NCI-H345 (cell line): ENCODE measurements at places on chromosomes 11 and 22.

GRCh38 chr11:122261546-122261945 is 145.5 kb upstream of the BLID start:
- DNase-seq = no peak

DNA sequence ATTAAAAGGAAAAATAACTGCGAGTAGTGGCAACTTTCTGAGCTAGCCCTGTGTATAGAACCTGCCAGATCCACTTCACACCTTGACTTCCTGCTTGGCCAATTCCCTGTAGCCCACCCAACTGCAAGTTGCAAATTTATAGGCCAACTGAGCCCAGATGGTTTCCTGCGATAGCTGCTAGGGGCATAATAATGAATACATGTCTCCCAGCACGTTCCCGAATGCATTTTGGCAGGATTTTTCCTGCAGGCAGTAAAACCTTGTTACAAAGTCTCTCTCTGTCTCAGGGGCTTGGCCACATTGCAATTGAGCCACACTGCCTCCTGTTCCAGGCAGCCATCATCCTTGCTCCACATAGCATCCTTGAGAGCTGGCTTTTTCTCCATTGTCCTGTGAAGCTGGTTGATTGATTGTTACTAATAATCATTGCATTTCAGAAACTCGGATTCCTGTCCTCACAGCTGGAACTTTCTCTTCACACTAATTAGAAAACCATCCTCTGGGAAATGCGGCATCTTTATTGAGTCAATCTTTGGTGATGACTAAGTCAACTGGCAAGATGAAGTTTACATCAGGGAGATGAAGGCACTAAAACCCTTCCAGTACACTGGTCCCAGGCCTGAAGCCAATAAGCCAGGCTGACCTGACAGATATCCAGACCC is 18.6 kb upstream of the LMO2 start:
- DNase-seq = no peak

DNA sequence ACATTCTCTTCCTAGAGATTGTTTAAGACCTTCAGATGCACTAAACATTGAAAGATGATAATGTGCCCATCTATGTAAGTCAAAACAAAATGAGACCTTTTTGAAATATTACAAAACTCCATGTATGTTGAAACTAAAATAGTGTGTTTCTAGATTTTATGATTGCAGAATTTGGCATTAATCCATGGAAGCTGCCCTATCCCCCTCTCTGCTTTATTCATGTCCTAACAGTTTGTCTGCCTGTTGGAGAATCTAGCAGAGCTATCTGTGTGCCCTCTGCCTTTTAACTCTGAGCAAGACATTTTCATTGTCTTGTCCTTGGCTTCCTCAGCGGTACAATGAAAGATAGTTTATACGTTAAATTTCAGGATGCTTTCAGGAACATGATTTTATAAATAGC is 105.5 kb downstream of the FAT3 start:
- DNase-seq = no peak

DNA sequence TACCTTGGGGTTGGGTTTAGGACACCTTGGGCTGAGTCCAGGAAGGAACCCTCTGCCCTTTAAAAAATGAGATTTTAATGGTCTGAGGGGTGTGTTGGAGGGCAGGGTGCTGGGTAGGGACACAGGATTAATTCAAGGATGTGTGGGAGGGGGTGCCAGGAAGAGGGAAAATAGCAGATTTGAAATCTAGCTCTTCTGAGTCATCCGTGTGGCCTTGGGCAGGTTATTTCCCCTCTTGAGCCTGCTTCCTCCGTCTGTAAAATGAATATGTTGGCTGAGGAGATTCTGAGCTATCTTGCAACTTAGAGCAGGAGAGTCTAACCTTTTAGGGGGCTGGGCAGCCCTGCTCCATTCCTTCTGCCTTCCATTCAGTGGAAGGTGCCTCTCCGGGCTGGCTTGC is 3.0 kb downstream of the TSPAN18 start:
- DNase-seq = no peak

DNA sequence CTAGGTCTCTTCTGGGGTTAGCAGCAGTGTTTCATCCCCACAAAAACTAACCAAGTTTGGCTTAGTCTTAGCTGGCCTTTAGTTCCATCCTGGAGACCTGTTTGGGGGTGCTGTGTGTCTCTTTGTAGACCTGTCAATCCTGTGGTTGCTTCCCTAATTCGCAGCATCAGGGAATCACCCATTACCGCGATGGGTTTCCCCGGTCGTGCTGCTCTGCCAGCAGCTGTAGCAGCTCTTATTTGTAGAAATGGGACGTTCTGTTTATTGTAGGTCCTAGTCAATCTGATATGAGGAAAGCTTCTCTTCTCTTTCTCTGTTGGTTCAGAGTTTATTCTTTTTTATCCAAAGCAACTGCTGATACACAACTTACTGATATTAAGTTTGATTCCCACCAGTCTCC is 91.6 kb downstream of the CECR2 start:
- DNase-seq = no peak

DNA sequence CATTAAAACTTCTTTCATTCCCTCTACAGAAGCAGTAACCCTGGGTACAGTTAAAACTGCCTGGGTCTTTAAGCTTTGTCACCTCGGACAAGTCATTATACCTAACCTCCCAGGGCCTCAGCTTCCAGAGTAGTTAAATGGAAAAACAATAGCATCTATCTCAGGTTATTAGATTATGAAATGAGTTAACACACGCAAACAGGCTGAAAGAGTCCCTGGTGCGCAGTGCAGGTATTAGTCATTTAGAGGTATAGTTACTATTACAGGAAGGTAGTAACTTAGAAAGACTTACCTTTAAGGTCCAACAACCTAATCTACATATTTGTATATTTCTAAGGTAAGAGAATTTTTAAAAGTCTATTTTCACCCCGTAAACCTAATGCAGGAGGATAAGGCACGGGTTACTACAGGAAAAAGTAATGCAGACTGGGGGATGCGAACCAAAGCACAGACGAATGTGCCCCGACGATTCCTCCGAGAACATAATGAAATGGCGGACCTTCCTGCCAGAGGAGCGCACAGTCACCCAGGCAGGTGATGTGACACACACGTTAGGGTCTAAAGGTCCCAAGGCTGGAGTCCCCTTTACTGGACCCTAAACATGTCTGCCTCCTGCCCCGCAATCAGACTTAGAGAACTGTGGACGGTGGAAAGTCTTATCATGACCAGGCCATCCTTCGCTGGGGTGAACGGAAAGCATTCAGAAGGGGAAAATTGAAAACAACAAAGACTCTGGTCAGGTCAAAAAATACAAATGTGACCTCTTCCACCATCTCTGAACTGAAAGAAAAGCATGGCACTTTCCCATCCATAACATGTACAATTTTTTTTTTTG is 1.3 kb downstream of the NAP1L4 start:
- no peak for DNase-seq

- DNase-seq = no peak
Observed at GRCh38 chr22:38950527-38951295, 6.7 kb upstream of the APOBEC3A start.

GRCh38 chr22:22210375-22210774 is 34.2 kb upstream of the VPREB1 start:
- no peak for DNase-seq

DNA sequence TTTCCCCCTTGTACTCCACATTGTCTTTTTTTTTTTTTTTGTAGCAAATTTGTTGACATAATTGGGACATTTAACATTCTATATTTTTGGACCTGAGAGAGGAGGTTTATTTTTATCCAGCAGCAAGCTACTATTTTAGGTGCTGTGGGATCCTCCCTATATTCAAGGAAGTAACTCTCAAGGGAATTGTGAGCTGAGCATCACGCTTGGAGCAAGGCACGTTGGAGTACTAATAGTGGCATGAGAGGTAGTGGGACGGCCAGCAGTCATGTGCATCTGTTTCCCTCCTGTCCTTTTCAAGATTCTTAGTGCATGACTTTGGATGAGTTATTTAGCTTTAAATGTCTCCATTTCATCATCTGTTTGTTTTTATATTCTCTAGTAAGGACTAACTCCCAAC is 52.3 kb downstream of the EXT2 start:
- DNase-seq = no peak

- DNase-seq = no peak
Observed at GRCh38 chr11:82976786-82977185, 75.2 kb downstream of the DDIAS start.

GRCh38 chr11:109697140-109697843 is 275.3 kb downstream of the C11orf87 start:
- no peak for DNase-seq

DNA sequence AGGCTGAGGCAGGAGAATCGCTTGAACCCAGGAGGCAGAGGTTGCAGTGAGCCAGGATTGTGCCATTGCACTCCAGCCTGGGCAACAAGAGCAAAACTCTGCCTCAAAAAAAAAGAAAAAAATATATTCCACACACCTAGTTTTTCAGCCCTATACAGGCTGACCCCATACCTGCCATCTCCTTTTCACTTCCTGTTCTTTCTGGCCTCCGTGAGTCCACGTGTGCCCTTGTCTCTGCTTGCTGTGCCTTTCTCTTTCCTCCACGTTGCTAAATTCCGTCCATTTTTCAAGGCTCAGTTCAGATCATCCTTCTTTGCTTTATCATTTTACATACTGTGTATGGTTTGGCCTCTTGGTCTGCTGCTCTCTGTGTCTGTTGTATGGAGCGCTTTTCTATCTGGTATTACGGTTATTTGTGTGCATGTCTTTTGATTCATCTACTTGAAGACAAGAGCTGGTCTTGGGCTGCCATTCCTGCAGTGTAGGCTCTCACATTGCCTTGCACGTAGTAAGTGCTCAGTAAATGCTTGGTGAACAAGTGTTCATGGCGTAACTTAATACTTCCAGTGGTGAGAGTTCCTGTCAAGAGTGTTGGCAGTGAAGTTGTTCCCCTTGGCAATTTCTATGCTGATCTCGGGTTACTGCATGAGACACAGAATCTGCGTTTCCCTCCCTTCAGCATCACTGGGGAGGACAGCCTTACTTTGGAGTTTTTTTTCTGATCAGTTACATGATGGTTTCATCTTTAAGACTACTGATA is 57.5 kb downstream of the PTPRJ start:
- no peak for DNase-seq

DNA sequence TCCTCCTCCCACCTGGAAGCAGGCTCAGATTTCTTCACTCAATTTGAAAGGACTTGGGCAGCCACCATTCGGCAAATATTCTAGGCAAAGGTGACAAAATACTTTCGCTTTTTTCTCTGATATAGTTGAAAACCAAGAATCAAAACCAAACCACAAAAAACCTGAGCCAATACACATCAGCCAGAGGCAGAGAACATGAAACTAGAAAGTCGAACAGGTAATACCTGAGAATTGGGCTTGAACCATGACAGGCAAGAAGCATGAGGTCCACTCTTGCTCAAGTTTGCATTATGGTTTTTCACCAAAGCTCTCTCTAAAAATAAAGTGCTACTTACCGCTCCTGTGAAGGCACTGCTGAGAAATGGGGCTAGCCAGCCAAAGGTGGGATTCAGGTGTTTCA is 26.2 kb upstream of the LDLRAD3 start:
- no peak for DNase-seq

GRCh38 chr11:32953700-32954099 is 61.1 kb downstream of the QSER1 start:
- no peak for DNase-seq

- DNase-seq = no peak
Observed at GRCh38 chr11:6617315-6617781, 1.9 kb downstream of the TPP1 start.

DNA sequence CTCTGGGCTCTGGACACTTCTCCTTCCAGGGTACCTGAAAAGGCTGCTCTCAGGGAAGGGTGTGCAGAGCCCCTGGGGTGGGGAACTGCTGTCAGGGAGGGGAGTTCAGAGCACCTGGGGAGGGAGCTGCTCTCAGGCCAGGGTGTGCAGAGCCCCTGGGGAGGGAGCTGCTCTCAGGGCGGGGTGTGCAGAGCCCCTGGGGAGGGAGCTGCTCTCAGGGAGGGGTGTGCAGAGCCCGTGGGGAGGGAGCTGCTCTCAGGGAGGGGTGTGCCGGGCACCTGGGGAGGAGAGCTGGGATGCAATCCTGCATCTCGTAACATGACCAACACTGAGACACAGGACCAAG is 764.2 kb downstream of the BRD1 start:
- peak; percentile 68 for DNase-seq

GRCh38 chr22:24901448-24901847 is 45.0 kb downstream of the LHFPL7 start:
- no peak for DNase-seq

DNA sequence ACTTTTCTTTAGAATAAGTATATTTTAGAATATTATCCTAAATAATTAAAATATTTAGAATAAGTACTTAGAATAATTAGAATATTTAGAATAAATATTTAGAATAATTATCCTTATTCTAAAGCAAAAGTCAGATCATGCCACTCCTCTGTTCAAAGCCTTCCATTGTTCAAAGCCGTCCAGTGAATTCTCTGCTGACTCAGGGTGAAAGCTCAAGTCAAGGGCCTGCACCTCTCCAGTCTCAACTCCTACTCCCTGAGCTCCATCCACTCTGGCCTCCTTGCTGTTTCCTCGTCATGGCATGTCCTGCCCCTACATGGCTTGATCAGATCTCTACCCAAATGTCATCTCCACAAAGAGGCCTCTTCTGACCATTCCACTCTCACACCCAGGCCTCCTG is 30.0 kb downstream of the PLEKHA7 start:
- no peak for DNase-seq

- no peak for DNase-seq
Observed at GRCh38 chr11:22474616-22475015, 136.4 kb downstream of the SLC17A6 start.

DNA sequence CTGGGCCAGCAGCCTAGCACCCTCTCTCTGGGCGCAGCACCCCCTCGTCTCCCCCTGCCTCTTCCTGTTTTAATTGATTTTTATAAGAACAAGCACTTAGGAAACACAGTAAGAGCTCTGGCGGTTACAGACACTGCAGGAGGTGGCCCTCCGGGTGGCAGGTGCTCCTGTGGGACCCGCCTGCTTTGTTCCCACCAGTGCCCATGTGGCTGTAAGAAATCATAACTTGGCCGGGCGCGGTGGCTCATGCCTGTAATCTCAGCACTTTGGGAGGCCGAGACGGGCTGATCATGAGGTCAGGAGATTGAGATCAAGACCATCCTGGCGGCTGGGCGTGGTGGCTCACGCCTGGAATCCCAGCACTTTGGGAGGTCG is 18.4 kb downstream of the TSPAN4 start:
- peak; percentile 75 for DNase-seq

DNA sequence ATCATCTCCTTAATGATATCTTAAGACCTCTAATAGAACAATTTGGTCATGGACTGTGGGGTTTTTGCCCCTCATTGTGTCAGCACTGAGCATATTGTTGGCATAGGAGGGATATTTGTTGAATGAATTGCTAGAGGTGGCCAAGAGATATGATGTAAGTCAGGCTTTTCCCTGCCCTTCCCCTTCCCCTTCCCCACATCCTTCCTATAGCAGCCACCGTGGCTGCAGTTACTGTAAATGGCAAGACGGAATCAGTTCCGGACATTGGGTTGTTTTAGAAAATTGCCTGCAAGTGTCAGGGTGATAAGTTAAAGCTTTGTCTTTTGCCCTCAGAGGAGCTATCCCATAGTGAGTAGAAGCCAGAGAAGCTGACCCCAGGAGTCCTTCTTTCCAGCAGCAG is 23.0 kb downstream of the LIMK2 start:
- DNase-seq = no peak
